ENCODE measurements at places on chromosomes 7 and 10.

- no peak for DNase-seq
These were observed 585.8 kb downstream of the LRMDA start for GRCh38 chr10:76017026-76017732.

DNA sequence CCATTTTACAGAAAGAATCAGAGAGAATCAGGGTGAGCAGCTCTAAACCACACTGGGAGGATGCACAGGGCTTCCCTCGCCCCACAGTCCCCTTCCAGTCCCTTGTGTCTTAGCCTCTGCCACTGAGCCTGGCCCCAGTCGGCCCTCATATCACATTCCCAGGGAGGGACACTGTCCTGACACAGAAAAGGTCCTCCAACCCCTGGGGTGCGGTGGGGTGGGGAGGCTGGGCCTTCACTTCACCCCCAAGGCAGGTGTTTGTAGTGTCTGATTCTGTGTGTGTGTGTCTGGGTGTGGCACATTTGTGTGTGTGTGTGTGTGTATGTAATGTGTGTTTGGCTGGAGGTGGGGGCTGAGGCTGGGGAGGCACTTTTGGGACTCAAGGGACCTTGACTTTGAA, 1.8 kb upstream of the KCP start:
- no peak for DNase-seq

DNA sequence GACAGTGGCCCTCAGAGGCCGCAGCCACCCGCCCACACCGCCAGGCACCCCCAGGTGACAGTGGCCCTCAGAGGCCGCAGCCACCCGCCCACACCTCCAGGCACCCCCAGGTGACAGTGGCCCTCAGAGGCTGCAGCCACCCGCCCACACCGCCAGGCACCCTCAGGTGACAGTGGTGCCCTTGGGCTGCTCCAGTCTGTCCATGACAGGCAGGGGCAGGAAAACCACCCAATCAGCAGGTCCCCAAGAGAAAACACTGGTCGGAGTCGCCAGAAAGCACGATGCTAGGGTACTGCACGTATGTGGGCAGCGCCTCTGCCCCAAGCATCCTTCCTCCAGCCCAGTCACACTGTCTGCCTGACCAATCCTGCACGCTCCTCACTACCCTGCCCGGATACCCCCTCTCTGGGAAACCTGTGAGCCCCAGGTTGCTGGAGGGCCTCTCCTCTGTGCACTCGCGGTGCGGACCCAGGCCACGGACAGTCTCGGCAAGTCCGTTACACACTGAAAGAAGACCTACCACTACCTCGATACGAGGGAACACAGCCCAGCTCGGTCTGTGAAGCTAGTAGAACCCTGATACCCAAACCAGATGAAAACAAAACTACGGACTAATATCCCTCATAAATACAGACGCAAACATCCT, 11.7 kb upstream of the GPR146 start:
- no peak for DNase-seq

GRCh38 chr7:8480527-8480926, 47.1 kb downstream of the NXPH1 start:
- DNase-seq, result no peak

DNA sequence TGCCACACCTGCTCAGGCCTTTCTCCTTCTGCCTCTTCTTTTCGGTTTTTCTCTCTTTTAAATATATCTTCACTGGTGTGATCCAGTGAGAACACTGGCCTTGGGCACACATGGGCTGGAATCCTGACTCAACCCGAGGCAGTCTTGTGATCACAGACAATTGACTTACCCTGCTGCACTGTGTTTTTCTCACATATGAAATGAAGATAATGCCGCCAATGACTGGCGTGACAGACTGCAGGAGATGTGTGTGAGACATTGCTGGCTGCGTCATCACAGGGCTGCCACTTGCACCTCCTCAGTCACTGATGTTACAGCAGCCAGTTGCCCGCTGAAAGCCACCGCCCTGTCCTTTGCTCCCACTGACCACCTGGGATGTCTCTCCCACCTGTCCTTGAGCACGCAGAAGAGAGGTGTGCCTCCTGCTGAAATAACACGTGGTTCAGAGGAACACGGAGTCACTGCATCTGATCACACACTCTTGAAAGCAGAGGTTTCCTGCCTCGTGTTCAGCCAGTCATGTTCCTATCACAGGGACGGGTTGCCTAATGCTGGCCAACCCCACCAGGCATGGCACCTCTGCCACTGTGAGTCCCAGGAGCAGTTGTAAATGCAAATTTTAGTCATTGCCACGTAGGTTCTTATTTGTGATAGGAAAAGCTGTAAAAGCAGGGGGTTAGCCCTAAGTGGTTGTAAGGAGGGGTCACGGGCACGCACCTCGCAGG, 124.6 kb upstream of the LANCL2 start:
- no peak for DNase-seq

- DNase-seq, result no peak
These were observed 33.3 kb upstream of the FGFR2 start for GRCh38 chr10:121631365-121632029.

DNA sequence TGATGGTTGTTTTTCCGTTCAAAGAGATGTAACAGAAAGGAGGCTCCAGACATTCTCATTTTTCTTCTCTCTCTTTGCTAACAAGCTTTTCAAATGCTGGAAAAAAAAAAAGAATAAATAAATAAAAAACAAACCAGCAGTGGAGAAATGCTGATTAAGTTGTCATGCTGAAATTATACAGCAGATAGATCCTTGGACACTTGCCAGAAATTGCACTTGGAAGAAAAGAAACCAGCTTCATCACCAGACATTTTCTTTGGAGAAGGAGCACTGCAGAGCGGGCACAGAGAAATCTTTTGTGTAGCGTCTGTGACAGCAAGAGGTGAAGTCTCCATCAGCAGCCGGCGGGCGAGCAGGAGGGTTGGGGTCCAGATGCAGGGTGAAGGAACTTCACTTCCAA, 55.8 kb downstream of the CLRN3 start:
- DNase-seq, result no peak

DNA sequence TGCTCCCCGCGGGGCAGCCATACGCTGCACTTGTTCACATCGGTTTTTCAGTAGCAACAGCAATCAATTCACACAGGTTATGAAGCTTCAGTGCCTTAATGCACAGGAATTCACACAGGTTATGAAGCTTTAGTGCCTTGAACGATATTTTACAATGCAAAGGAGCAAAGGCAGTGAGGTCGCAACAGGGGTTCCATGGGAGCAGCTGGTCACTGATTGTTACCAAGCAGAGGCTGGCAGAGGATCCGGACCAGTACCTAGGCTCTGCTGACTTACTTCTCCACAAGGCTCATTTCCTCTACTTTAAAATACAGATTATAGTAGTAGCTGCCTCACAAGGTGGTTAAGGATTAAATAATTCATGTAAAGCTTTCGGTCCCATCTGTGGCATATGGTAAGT, 95.2 kb upstream of the ODAD2 start:
- DNase-seq, result no peak

GRCh38 chr10:74117738-74118137, 32.9 kb downstream of the AP3M1 start:
- DNase-seq, result no peak

DNA sequence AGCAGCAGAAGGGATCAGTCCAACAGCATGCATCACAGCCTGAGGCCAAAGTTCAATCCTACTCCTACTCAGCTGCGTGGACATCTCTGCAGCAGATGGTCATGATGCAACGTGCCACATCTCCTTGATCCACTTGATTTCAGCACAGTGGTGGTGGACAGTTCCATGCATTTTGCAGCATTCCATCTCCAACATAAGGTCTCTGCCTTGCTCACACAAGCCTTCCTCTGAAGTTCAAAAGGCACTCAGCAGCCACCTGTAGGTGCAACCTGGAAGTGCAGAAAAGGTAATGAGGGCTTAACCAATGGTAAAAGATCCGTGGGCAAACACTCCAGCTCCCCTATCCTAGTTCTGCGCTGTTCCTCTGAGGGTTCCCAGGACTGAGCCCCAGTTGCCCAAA, 57.5 kb upstream of the CHCHD3 start:
- DNase-seq, result no peak

DNA sequence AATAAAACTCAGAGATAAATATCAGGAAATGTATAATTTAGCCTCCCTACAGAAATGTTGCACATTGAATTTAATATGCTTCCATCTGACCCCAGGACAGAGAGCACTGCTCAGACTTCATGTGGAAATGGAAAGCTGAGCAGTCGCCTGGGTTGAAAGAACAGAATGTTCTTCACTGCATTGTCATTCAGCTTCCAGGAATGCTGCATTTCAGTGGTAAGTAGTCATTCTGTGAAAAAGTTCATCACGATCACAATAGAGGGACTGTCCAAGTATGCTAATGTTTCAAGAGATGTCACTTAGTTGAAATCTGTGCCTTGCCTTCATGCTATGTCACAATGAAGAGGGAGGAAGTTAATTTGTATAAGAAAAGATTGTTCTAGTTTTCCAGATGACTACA, 147.3 kb downstream of the NRCAM start:
- no peak for DNase-seq

GRCh38 chr7:50292165-50292757, 12.3 kb upstream of the IKZF1 start:
- DNase-seq, result no peak

GRCh38 chr10:20981419-20981953, 84.4 kb upstream of the NEBL start:
- DNase-seq, result no peak

- DNase-seq, result no peak
These were observed 40.6 kb downstream of the BTBD16 start for GRCh38 chr10:122311716-122312115.

All from NCI-H1436 (cell line).